Lung microvascular endothelial cell (primary cell): ENCODE measurements at places on chromosomes 5 and 9.
A peak's percentile ranks its signal among the peaks of the same experiment; 100 is the strongest.

- no peak for DNase-seq
Measured at GRCh38 chr5:34606101-34606500, 50.0 kb upstream of the RAI14 start.

- no peak for DNase-seq
Measured at GRCh38 chr5:64156261-64156660, 9.4 kb upstream of the RNF180 start.

DNA sequence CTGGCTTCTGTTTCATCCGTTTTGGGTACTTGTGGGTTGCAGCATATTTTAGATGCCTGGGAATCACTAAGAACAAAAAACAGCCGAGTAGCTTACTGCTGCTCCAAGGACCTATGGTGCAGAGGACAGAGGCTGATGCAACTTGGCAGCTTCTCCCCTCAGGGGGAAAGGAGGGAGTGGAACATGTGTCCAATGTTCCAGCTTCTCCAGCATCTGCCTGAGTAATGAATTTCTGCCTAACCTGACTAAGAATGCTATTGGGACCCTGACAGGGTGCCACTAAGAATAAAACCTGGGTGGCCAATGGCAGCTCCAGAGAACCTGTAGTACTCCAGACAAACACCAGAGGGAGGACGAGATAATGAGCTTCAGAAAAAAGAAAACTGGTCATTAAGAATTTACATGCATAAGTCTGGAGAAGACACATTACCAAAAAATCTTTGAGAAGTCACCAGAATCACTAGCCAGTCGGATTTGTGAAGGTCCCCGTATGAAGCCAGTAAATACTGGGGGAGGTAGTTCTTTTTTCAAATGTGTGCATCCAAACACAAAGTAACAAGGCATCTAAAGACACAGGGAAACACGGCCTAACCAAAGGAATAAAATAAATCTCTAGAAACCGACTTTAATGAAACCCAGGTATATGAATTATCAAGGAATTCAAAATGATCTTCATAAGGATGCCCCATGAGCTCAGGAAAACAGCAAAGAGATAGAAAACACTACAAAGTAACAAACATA lies 293.5 kb downstream of the HINT1 start:
- DNase-seq = peak; percentile 26

DNA sequence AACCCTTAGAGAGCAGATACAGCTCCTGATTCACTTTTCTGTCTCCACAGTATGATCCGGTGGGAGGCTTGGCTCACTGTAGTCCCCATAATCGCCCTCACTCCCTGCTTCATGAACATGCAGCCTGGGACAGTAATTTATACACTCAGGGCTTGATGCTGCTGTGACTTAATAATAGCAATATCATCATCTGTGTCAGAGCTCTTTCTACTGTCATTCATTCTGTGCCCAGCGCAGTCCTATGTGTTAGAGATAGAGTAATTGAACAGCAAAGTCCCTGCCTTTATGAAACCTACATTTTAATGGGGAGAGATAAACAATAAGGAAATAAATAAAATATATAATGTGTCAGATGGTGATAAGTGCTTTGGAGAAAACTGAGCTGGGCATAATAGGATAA lies 2.8 kb upstream of the HEMGN start:
- no peak for DNase-seq

DNA sequence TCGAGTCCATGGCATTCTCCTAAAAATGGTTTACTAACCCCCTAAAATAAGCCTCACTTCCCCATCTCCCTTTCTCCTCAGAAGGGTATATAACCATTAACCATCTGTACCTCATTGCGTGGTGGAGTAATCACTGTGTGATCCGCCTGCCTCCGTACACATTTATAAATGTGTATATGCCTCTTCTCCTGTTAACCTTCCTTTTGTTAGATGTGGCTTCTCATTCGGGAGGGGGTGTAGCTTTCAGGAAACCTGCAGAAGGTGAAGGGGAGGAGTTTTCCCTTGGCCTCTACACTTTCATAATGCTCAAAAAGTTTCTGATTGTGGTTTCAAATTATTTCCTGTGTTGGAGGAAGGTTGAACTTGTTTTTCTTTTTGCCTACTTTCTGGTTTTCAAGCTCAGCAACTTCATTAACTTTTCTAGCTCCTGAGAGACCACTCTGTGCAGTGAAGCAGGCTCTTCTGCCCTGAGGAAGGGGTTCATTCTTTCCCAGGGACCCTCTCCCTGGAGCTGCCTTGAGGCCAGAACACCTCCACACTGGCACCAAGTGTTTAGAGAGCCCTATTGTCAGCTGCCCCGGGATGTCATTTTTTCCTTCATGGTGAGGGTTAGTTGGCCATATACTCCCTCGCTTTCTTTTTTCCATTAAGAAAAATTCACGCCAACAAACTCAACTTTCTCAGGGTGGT lies 46.9 kb downstream of the RASGRF2 start:
- peak; percentile 34 for DNase-seq

- DNase-seq = no peak
Measured at GRCh38 chr5:140554454-140554853, 2.8 kb downstream of the SRA1 start.

DNA sequence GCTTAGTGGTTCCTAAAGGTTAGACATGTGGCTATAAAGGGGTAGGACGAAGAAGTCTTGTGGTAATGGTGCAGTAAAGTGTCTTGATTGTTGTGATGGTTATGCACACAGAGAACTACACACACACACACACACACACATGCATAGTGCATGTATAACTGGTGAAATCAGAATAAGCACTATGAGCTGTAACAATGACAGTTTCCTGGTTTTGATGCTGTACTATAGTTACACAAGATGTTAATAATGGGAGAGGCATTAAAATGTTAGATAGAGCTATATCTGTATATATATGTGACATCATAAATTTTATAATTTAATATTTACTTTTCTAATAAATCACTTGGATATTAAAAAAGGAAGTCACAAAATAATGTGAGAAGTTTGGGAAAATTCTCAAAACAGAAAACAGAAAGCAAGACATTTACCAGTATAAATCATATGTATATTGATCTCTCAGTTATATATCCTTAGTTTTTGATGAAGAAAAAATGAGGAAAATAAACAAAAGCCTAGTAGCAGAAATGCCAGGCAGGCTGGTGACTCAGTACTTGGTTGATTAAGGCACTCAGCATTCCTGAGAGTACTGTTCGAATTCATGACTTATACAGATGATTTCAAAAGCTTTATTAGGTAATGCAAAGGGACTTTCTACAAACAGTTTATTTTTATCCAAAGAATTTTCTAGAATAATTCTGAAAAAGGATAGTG lies 350.5 kb upstream of the DAB2 start:
- DNase-seq = peak; percentile 59

- no peak for DNase-seq
Measured at GRCh38 chr5:518721-519120, 5.5 kb downstream of the SLC9A3 start.

- DNase-seq = no peak
Measured at GRCh38 chr5:86175224-86175623, 442.5 kb upstream of the COX7C start.

- no peak for DNase-seq
Measured at GRCh38 chr5:124859027-124859426, 112.6 kb upstream of the ZNF608 start.

DNA sequence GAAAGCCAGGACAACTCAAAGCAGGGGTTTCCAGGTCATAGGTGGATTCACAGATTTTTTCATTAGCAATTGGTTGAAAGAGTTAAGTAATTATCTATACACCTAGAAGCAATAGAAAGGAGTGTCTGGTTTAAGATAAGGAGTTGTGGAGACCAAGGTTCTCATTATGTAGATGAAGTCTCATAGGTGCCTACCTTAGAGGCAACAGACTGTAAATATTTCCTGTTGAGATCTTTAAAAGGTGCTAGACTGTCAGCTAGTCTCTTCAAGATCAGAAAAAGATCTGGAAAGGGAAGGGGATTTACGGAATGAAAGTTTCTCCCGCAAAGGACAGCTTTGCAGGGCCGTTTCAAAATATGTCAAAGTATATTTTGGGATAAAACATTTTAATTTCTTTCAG lies 603.4 kb downstream of the PTPRD start:
- DNase-seq = no peak

DNA sequence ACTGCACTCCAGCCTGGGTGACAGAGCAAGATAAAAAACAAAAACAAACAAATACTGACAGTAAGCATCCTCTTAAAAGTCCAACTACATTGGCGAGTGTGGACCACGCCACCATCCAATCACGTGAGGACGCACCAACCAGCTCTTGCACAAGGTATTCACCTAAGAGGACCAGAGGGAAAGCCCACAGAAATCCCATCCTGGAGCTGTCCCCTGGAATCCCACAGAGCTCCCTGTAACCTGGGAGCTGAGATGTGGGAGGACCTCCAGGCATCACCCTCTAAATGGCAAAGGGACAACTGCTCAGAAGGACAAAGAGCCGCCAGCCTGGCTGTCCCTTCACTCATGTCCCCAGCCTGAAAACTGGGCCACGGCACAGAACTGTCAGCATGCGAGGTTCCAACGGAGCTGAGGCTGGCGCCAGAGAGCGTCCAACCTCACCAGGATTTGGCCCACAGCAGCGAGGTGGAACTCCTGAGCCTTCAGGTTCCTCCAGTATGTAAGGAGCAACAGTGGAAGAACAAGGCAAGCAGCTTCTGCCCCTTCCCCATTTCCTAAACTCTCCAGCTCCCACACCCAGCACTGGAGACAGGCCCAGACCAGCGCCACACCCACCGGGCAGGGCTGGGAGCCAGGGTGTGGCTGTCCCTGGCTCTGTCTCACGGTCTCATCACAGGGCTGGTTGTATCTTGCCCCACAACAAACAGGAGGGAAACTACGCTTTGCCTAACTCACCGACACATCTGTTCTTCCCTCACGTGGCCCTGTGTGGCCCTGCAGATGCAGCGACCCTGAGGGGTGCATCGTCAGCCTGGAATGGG lies 15.2 kb downstream of the IPPK start:
- no peak for DNase-seq
